ENCODE measurements at places on chromosomes 2 and 18. TPM values are rescaled to one million over a fixed set of nuclear protein-coding genes. Genes with fewer than 3 reads are reported as not detected.

- H3K4me1 ChIP-seq = peaks cover 11% of the 10 kb centered on the region
- DNase-seq = no peak
- H3K4me3 ChIP-seq = no peak overlapping the region
- no peaks in the 10 kb centered on the region for H3K36me3 ChIP-seq
Observed at GRCh38 chr18:61340148-61340547, 6.9 kb downstream of the CDH20 start.

DNA sequence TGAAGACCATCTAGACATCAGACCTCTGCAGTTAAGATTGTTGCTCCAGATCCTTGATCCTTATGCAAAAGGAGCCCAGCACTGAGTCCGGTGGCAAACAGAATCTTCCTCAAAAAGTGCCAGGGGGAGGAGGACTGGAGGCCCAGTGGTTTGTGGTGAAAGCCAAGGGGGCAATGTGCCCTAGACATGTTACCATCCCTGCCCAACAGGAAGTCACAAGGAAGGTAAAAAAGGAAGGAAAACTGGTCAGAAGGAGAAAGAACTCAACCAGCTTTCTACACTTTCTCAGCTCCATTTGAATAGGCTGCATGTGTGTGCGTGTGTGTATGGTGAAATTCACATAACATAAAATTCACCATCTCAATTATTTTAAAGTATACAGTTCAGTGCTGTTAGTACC is 25.0 kb upstream of the KDM3A start:
- no peak overlapping the region for H3K4me3 ChIP-seq
- peaks cover 2% of the 10 kb centered on the region for H3K36me3 ChIP-seq
- H3K27me3 ChIP-seq = peaks cover 63% of the 10 kb centered on the region

DNA sequence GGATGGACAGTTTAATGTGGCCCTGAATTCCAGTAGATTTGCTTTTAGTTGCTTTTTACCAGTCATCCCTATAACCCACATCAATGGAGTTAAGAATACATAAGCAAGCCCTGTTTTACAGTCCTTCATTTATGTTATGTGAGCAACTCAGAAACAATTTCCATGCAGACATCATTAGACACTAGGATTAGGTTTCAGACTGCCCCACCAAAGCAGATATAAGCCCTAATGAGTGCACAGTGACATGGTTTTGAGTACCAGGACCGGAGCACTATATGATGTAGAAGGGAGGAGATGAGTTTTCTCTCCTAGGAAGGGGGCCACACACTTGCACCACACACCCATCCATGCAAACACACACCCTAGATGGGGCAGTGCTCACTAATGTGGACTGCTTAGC is 15.5 kb downstream of the KCNS3 start:
- no peaks in the 10 kb centered on the region for H3K36me3 ChIP-seq
- no peak for DNase-seq
- H3K27ac ChIP-seq = no peak overlapping the region
- no peaks in the 10 kb centered on the region for H3K27me3 ChIP-seq

- H3K27ac ChIP-seq = no peak overlapping the region
- H3K27me3 ChIP-seq = no peaks in the 10 kb centered on the region
- H3K4me3 ChIP-seq = no peak overlapping the region
- H3K4me1 ChIP-seq = no peaks in the 10 kb centered on the region
- H3K36me3 ChIP-seq = no peaks in the 10 kb centered on the region
Observed at GRCh38 chr18:36757081-36757480, 71.7 kb downstream of the TPGS2 start.

DNA sequence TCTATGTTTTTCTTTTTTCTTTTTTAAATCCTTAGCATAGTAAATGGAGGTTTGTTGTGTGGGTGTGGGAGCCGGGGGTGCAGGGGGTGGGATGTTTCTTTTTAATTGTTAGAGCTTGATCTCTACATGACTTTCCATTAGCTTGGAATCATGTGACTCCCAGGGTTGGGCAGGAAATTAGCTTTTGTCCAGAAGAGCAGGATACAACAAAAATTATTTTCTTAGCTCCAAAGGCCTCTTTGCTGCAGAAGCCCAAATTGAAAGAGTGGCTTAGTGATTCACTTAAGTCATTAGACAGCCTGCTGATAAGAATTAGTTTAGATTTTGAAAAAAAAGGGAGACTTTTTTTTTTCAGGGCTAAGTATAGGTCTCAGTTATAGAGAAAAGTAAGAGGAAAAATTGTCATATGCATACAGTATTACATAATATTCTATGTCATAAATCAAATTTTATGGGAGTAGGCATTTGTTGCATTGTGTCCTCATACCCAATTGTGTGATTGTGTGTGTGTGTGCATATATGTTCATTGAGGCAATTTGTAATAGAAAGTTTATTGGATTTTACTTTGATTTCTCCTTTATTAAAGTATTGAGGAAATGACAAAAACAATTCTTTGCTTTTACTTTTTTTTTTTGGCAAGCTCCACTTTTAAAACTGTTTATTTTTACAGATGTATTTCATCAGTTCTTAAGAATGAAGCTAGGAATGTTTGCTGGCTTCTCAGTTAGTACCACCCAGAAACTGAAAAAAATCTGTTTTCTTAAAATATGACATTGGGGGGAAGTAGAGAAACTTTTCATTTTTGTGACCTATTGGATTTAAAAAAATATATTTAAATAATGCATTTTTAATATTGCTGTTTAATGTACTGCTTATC is 47.4 kb downstream of the TSPYL6 start:
- peaks cover 63% of the 10 kb centered on the region for H3K4me1 ChIP-seq
- H3K4me3 ChIP-seq = no peak overlapping the region
- no peak for DNase-seq
- no peaks in the 10 kb centered on the region for H3K27me3 ChIP-seq
- no peaks in the 10 kb centered on the region for H3K36me3 ChIP-seq

DNA sequence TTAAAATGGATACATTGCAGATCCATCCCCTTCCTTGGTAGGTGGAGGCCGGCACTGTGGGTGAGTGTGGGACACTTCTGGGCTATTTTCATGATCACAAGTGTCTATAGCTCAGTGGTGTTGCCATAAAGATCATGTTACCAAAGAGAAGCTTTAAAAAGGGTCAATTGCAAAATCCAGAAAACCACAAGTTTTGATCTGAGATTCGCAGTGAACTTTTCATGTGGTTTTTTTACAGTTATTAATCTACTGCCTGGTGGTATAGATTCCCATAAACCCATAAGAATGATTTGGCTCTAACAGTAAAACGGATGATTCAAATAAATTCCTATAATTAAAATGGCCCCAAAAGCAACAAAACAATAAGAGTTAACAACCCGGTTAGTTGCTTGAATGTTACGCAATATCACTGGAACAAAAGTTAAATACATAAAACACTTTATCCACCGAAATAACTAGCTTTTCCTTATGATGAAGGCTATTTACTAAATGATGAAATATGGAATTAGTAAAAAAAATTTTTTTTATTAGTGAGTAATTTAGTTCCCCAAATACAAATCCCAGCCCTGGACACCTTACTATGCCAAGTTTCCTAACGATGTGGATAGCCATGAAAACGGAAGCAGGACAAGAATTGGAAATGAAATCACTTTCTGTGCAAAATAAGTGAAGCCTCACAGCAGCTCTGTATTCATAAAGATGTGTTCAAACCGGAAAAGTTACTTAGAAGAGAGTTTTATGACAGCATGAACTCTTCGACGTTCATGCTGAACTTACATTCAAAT is 95.6 kb upstream of the THOC1 start:
- peaks cover 1% of the 10 kb centered on the region for H3K36me3 ChIP-seq
- H3K4me1 ChIP-seq = peaks cover 61% of the 10 kb centered on the region
- H3K27me3 ChIP-seq = no peaks in the 10 kb centered on the region
- H3K4me3 ChIP-seq = no peak overlapping the region

GRCh38 chr18:70082430-70082829 is 123.1 kb downstream of the RTTN start:
- no peaks in the 10 kb centered on the region for H3K36me3 ChIP-seq
- DNase-seq = no peak
- no peak overlapping the region for H3K4me3 ChIP-seq

DNA sequence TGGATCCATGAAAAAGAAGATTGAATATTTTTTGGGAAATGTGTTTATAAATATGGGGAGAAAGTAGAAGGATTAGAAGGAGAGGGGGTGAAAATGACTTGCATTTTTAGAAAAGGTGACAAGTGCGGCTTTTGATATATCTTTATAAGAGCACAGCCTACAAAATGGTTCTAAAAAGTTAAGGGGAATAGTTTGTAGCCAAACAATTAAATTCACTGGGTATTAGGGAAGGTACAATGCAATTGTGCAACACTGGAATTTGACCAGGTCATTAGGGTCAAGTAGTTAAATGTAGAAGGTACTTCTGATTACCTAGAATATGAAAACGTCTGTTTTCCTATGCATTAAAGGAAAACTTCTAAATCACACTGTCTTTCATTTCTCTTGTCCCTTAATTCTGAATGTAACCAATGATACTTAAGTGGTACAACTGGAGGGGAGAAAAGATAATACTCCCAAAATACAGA is 44.5 kb upstream of the SERTAD2 start:
- no peaks in the 10 kb centered on the region for H3K36me3 ChIP-seq
- peak overlapping the region; percentile 45 for H3K27ac ChIP-seq
- H3K4me1 ChIP-seq = peaks cover 30% of the 10 kb centered on the region
- no peaks in the 10 kb centered on the region for H3K27me3 ChIP-seq
- no peak overlapping the region for H3K4me3 ChIP-seq

- no peaks in the 10 kb centered on the region for H3K27me3 ChIP-seq
- H3K36me3 ChIP-seq = no peaks in the 10 kb centered on the region
- DNase-seq = no peak
- no peak overlapping the region for H3K27ac ChIP-seq
Observed at GRCh38 chr2:231684314-231685223, 23.8 kb upstream of the PTMA start.

IL1RL1 gene
- total RNA-seq = not detected

RESP18 gene
- not detected for total RNA-seq

ATP6V1C2 gene
- not detected for total RNA-seq

CD8A gene
- total RNA-seq = not detected

Measured in osteocyte (in vitro differentiated cells).